Cardiac fibroblast (primary cell): ENCODE measurements at places on chromosomes 12 and 14.

DNA sequence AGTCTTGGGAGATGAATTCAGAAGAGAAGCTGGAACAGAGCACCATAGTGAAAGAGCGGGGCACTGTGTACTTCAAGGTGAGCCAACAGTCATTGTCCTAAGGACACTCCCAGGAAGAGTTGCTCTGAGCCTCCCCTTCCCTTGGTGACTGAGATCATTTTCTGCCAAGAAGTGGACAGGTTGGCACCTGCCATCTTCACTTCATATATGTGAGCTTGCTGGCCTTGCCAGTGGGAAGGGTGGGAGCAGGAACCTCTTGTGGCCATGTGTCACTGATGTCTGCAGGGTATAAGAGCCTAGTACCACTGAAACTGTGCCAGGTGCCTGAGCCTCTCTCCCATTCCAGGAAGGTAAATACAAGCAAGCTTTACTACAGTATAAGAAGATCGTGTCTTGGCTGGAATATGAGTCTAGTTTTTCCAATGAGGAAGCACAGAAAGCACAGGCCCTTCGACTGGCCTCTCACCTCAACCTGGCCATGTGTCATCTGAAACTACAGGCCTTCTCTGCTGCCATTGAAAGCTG lies 5.3 kb downstream of the FKBP4 start:
- DNase-seq = no peak

- no peak for DNase-seq
Observed at GRCh38 chr14:55884819-55885218, 233.4 kb upstream of the PELI2 start.

- DNase-seq = no peak
Observed at GRCh38 chr14:60807971-60808370, 73.4 kb downstream of the MNAT1 start.

DNA sequence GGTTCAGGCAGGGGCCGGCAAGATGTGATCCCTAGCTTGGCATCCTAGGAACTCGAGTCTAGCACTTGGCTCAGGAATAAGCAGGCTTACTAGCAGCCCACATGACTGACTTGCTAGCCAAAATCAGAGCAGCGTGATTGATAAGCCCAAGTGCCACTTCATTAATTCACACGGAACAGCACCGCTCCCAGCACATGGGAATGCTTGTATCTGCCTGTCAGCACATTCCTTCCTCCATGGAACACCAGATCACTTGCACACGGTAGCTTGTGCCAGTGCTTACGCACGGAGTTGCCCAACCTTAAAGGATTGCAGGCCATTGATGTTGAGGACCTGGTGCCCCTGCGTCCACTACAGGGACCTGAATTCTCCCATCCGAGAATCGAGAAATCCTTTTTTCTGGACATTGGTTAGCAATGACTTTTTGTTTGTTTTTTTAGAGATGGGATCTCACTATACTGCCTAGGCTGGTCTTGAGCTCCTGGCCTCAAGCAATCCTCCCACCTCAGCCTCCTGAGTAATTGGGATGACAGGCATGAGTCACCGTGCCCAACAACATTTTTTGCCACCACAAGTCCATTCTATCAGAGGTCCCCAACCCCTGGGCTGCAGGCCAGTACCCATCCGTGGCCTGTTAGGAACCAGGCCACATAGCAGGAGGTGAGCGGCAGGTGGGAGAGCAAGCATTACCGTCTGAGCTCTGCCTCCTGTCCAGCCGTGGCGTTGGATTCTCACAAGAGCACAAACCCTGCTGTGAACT lies 30.6 kb upstream of the TSPAN9 start:
- DNase-seq = peak; percentile 79

DNA sequence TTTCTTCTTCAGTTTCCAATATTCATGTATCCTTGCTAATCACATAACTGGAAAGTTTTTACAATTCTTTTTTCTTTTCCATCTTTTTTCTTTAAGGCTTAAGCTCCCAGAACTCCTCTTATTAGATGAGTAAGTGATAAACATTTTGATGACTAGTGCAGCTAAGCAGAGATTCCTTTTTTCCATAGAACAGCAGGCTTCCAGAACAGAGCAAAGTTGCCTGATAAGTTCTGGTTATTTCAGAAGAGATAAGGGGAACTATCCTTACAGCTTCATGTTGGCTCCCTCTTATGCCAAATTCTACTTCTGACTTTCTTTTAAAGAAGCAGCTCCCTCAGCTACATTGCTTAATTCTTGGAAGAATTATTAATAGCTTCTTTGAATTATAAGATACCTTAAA lies 194.7 kb upstream of the FAR2 start:
- DNase-seq = peak; percentile 43

GRCh38 chr12:124867401-124867930 lies 3.8 kb upstream of the SCARB1 start:
- peak; percentile 65 for DNase-seq

DNA sequence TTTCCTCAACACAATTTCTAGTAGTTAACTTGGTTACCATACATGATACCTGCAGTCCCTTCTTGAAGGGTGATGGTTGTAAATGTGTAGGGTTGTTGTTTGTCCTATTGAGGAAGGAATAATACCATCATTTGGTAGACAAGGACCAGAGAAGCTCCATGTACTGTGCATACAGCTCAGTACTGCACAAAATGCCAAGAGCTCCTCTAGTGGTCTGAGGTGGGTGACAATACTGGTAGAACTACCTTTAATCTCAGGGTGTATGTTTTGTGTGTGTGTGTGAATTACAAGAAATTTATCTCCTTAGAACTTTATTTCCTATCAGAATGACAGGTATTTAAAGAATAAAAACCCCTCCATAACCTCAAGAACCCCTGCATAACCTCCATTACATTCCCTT lies 575.3 kb downstream of the TMTC2 start:
- no peak for DNase-seq

DNA sequence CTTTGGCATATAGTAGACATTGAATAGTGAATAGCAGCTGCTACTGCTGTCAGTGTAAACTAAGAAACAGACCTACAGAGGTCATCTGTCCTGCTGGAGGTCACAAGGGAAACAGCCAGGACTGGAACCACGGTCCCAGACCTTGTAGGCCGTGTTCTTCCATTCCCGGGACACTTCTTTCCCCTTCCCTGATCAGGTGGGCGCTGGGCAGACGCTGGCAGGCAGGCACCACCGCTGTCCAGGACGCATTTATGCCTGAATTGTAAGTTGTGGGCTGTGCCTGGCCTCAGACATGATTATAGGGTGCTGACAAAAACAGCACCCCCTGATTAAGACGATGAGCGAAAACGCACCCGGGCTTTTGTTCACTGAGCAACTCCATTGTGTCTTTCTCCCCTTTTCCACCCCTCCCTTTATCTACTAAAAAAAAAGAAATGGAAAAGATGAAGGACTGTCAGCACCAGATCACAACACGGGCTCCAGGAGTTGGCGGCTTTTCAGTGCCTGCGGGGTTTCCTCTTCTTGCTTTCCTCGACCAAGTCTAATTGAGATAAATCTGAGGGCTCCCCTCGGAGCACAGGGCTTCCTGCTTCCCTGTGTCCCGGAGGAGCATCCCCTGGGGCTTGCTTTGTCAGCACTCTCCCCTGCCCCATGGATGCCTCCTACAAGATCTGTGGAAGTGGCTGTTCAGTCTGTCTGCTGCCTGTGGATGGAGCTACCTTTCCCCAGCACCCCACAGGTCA lies 80.6 kb downstream of the TSPAN9 start:
- no peak for DNase-seq

DNA sequence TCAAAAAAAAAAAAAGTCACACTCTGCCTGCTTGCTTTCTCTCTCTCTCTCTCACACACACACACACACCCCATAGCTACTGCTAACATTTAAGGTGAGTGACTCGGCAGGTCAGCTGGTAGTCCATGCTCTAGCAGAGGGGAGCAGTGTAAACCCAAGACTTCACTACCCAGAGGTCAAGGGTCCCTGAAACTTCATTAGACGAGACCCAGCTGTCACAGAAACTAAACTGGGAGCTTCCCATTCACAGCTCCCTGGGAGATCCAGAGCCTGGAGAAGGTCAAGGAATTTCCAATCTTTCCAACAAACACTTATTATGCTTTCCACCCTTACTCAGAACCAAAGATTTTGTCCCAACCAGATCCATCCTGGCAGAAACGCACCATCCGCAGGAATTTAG lies 33.2 kb downstream of the CKAP4 start:
- DNase-seq = no peak

DNA sequence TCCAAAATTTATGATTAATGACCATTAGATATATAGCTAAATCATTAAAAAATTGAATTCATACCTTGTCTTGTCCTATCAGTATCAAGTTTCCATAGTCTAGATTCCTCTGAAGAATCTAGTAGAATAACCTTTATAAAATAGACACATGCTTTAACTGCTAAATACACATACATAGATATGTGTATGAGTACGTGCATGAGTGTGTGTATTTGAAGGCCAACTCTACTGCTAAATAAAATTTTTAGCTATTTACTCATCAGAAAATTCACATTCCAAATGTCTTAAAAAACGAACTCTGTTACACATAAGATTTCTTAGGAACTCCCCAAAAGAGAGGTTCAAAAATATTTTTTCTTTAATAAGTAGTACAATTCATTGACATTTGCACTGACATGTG lies 233.0 kb downstream of the SSPN start:
- DNase-seq = peak; percentile 33

DNA sequence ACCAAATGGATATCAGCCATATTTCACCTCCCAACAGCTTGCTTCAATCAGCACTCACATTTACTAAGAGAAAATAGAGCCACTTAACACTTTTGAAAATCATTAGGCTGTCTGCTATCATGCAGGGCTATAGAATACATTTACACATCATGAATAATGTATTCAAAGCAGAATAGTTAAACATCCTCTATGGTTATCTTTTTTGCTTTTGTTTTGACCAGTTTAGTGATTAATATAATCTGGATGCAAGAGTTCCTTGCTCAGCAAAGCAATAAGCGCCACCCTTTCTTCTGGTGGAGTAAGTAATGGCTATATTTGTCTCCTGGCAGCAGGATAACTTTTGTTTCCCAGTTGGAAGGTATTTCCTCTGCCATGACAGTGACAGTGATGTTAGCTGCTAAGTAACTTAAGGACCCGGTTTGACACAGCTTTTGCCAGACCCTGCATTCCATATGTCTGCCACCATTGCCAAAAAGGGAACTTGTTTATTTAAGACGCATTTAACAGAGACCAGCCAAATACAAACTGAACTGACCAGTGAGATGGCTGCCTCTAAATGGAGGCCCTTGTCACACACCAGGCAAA lies 70.3 kb upstream of the NR2C1 start:
- peak; percentile 61 for DNase-seq

GRCh38 chr12:47377414-47378221 lies 297.9 kb upstream of the AMIGO2 start:
- peak; percentile 99 for DNase-seq

- no peak for DNase-seq
Observed at GRCh38 chr12:89781156-89781555, 72.5 kb upstream of the ATP2B1 start.
